ENCODE measurements at places on chromosomes 16 and 17.

DNA sequence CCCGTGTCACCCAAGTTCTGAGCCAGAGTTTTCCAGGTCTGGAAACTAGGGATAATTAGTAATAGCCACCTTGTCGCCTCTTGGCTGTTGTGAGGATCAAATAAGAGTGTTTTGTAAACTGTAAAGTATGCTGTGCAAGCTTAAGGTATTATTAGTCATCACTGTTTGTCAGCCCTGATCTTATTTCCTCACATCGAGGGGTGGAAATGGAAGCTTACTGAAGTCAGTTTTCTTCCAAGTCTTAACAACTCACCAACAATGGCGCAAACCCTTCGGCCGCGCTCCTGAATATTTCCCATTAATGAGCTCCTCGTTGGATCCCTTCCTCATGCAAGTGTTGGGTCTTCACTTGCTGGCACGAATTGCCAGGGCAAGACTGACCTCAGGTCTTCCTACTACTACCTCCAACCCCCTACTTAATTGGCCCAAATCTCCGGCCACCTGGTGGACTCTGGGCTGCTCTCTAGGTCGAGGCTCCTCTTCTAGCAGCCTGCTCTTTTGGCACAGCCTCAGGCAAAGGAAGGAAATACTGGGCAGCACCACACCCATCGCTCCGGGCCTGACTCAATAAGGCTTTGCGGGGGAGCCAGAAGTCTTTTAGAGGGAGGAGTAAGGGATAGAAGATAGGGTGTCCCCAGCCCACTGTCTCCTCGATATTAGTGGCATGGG lies 885 bp upstream of the SLC35B1 start:
- no peak for DNase-seq

DNA sequence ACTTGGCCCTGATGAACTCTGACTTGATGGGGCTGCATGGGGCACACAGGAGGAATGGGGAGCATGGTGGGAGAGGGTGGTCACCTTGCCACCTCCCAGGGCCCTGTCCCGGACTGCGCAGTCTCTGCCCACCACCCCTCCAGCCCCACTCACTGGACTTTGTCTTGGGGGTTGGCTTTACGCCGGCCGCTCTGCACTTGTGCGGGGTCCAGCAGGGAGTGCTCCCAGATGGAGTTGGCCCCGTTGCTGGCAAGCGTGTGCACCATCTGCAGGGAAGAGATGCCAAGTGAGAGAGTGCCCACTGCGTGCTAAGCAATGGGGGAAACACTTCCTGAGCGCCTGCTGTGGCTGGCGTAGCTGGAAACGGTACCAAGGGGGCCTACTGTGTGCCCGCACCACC lies 6.7 kb downstream of the GIT1 start:
- no peak for DNase-seq

DNA sequence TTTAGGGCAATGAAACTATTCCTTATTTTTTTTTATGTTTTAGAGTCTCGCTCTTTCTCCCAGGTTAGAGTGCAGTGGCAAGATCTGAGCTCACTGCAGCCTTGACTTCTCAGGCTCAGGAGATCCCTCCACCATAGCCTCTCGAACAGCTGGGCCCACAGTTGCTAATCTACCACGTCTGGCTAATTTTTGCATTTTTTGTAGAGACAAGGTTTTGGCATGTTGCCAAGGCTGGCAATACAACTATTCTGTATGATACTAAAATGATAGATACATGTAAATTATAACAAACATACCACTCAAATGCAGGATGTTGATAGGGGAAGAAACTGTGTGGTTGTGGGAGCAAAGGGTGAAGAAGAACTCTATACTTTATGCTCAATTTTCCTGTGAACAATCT lies 401.3 kb downstream of the ZFHX3 start:
- DNase-seq = no peak

- no peak for DNase-seq
These were observed 60.6 kb downstream of the RAB11FIP4 start for GRCh38 chr17:31452101-31452500.

- DNase-seq = no peak
These were observed 1.3 kb downstream of the MAPK8IP3 start for GRCh38 chr16:1707193-1707790.

- no peak for DNase-seq
These were observed 12.6 kb downstream of the UTS2R start for GRCh38 chr17:82384051-82384729.

- no peak for DNase-seq
These were observed 95.9 kb downstream of the ABCC12 start for GRCh38 chr16:48059936-48060335.

DNA sequence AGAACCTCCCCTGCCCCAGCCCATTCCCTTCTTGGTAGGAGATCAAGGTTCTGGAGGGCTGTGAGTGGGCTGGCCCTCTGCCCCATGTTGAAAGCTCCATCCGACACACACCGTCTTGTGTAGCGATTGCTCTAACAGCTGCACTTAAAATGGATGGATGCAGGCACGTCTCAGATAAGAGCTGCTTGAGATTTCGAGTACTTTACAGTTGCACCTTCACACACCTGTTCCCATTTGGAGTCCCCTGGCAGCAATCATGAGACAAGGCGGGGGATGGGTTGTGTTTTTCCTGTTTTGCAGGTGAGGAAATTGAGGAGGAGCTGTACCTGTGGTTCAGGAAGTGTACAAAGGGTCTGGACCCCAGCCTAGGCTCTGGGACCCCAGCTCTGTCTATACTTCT lies 25.6 kb upstream of the TAC4 start:
- DNase-seq = no peak

DNA sequence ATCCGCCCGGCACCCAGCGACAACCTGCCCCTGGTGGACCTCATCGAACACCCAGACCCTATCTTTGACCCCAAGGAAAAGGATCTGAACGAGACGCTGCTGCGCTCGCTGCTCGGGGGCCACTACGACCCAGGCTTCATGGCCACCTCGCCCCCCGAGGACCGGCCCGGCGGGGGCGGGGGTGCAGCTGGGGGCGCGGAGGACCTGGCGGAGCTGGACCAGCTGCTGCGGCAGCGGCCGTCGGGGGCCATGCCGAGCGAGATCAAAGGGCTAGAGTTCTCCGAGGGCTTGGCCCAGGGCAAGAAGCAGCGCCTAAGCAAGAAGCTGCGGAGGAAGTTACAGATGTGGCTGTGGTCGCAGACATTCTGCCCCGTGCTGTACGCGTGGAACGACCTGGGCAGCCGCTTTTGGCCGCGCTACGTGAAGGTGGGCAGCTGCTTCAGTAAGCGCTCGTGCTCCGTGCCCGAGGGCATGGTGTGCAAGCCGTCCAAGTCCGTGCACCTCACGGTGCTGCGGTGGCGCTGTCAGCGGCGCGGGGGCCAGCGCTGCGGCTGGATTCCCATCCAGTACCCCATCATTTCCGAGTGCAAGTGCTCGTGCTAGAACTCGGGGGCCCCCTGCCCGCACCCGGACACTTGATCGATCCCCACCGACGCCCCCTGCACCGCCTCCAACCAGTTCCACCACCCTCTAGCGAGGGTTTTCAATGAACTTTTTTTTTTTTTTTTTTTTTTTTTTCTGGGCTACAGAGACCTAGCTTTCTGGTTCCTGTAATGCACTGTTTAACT lies 1.0 kb downstream of the NOG start:
- DNase-seq = no peak

GRCh38 chr17:59423137-59423724 lies 91.8 kb downstream of the YPEL2 start:
- peak; percentile 39 for DNase-seq

DNA sequence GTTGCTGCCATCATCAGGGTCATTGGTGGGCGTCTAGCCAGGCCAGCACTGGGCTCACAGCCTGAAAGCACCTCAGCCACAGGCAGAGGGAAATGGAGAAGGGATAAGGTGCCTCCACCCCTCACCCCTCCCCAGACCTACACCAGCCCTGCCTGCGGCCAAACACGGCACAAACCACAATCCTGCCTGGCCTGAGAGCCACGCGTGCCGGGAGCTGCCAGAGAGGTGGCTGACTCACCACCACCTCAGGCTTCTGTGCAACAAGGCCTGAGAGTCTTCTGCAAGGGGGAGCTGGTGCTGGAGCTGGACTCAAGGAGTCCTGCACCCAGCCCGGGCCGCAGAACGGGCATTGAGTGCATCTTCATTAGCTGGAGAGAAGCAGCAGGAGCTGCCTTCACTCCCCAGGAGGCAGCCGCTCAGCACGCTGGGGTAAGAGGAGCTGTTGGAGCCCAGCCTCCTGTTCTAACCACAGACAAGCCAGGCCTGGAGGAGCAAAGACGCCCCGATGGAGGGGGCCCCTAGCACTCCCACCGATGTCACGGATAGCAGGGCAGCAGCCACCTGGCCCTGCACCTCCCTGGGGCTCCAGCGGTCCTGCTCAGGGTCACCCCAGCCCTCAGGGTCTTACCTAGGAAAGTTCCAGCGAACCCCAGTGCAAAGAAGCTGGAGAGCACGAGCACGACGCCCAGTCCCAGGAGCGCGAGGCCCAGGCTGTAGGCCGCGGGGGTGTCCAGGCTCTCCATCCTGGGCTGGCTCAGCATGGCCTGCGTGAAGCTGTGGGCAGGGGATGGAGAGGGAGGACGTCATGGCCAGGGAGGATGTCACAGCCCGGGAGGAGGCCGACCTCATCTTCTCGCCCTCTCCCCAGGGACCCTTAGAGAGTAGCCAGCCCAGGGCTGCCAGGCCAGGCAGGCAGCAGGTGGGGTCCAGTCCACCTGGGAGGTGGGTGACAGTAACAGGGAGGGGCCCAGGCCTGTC lies 16.0 kb upstream of the RASD1 start:
- peak; percentile 83 for DNase-seq

DNA sequence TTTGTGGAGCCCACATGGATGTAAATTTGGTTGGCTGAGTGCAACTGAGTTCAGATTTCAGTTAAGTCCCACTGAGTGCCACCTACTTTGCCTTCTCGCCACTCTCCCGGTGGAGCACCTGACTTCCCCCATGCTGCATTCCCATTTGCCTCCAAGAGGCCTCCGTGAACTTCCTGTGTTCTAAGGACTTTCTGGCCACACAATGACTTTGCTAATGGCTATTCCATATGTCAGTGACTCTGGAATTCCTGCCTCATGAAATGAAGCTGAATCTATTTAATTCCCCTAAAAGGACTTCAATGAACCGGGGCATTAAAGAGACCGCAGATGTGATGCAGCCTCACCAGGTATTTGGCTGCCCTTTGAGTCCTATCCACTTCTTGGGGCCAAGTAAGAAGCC lies 29.9 kb downstream of the ABCC12 start:
- no peak for DNase-seq

DNA sequence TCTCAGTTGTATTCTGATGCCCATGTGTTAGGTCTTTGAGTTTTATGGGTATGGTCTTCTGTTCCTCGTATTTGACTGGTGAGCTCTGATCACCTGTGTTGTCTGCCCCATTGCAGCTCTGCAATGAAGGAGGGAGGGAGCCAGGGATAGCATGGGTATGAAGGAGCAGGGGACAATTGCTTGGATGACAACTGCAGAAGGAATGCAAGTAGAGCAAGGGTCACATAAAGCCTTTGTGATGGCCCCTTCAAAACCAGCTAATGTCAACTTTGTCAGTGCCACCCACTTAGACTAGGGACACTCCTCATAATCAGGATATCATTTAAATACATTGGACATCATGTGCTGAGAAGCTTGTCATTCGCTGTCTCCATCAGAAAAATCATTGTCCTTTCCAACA lies 152.7 kb upstream of the MAF start:
- no peak for DNase-seq

DNA sequence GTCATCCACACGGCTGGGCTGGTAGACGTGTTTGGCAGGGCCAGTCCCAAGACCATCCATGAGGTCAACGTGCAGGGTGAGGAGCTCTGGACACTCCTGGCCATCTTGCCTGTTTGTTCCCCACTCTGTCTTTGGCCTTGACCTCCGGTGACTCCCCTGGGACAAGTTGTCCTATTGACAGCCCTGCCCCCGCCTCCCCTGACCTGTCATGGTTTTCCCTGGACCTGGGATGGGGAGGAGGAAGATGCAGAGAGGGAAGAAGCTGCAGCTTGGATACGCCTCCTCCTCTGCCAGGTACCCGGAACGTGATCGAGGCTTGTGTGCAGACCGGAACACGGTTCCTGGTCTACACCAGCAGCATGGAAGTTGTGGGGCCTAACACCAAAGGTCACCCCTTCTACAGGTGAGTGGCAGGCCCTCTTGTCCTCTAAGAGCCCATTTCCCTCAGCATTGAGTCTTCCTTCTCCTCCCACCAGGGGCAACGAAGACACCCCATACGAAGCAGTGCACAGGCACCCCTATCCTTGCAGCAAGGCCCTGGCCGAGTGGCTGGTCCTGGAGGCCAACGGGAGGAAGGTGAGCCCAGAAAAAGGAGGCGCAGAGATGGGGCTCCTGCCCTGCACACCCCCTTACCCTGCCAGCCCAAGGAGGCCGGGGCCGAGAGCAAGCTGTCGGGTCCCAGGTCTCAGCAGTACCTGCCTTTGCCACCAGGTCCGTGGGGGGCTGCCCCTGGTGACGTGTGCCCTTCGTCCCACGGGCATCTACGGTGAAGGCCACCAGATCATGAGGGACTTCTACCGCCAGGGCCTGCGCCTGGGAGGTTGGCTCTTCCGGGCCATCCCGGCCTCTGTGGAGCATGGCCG lies 1.4 kb downstream of the HSD3B7 start:
- no peak for DNase-seq

- peak; percentile 34 for DNase-seq
These were observed 18.7 kb upstream of the ANKRD40CL start for GRCh38 chr17:50785946-50786570.

- no peak for DNase-seq
These were observed 22.6 kb downstream of the AKAP1 start for GRCh38 chr17:57107498-57108101.

GRCh38 chr17:6592173-6592572 lies 35.8 kb upstream of the PITPNM3 start:
- no peak for DNase-seq

DNA sequence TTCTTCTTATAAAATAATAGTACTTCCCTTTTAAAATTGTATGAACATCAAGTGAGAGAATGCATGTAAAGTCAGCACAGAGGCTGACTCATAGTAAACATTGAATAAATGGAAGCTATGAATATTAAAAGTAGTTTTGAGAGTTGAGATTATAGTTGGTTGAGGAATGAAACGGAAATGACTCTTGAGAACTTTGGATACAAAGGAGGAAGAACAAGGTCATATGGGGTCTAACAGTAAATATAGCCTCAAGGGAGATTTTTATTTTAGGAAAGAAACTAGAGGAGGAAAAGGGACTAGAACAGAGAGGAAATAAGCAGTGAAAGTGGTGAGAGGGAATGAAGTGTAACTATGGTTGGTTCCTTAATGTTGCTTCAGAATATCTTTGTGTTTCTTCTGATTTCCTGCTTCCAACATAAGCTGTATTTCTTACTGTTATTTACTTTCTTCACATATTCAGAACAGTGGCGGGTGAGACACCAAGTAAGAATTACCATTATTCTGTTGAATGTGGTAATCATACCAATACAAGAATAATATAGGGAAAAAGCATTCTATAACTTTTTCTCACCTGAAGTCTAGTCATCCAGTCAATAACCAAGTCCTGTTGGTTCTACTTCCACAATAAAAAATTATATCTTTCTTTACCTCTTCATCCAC lies 165.1 kb downstream of the CHD9 start:
- DNase-seq = peak; percentile 8

GRCh38 chr16:1903220-1903574 lies 15.0 kb downstream of the HS3ST6 start:
- no peak for DNase-seq

GRCh38 chr16:84555418-84556196 lies 51.1 kb upstream of the MEAK7 start:
- no peak for DNase-seq

Data from GM04504 (cell line).